ENCODE measurements at places on chromosomes 2 and 18.

DNA sequence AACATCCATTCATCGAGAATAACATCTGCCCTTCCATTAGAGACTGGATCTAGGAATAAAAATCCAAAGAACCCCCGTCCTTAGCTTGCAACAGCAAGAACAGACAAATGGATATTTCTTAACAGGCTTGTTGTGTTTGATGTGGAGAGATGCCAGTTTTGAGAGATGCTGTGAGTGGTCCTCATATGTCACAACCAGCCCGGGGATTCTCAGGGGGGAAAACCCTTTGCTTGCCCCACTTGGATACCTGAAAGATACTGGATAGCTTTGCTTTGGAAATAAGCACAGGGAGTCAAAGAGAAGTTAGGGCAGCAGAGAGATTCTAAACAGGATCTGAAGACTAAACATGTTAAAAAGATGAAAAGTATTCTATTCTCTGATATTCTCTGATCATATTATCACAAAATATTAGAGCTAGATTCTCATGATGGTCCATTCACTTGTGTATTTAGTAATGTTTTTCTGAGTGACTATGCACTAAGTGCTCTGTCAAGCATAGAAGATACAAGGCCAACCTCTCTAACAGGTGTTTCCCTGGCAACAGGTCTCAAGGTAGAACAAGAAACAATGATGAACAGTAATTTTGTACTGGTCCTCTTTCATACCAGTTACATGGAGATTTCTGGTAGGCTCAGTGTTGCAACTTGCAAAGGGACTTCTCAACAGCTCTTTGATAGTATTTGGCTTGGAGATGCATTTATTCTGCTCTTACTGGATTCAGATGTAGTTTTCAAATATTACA is 348.2 kb downstream of the MYCN start:
- DNase-seq, result no peak

DNA sequence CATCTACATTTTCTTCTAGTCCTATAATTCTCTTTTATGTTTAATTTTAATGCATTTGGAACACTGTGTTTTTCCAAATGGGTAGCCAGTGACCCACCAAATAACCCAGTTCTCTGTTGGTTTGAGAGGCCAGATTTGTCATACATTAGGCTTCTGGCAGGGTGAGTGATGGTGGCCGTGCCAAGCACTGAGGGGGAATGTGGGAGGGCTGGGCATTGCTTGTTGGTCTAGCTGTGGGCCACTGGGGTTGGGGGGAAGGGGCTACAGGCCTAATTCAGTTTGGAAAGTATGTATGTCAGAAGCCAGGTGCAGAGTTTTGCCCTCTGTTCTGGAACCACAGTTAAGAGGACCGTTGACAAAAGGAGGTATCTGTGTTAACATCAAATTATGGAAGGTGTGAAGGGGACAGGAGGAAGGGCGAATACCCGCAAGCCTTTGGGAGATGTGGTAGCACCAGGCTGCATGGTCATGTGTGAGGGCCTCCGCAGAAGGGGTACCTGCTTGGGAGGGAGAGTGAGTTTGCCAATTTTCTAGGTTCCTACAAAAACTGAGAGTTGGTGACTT is 38.1 kb upstream of the SCLY start:
- DNase-seq, result no peak

GRCh38 chr2:43142921-43143438 is 83.4 kb downstream of the ZFP36L2 start:
- no peak for DNase-seq

GRCh38 chr2:191818725-191819350 is 28.1 kb downstream of the CAVIN2 start:
- no peak for DNase-seq

DNA sequence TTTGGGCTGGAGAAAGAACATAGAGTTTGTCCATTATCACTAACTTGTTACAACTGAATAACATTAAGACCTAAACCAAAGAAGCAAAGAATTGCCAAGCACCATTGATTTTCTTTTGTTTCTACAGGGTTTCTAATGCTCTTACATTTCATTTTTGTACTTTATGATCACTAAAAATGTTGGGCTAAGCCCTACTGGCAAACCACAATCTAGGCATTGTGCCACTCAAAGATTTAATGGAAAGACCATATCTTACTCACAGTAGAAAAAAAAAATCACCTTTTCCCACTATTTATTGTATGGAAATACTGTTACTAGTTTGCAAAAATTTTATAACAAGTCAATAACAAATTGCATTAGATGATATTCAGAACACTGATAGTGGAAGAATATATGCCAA is 447.4 kb upstream of the PKDCC start:
- no peak for DNase-seq

- DNase-seq, result no peak
Observed at GRCh38 chr2:48200620-48201293, 294.5 kb upstream of the FBXO11 start.

DNA sequence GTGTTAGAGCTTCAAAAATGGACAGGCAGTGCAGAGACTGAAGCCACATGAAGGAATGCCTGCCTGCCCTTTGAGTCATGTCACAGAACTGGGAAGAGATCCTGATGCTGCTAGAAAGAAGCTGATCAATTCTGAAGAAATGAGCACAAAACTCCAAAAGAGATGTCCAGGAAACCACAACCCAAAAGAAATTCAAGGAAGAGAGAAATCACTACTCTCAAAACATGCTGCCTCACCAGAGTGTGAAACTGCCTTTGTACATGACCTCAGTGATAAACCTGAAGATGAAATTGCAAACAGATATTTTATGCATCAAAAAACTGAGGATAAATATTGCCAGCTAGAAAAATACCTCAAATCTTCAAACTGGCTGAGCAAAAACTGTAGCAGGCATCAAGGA is 20.5 kb downstream of the USP40 start:
- DNase-seq, result no peak

DNA sequence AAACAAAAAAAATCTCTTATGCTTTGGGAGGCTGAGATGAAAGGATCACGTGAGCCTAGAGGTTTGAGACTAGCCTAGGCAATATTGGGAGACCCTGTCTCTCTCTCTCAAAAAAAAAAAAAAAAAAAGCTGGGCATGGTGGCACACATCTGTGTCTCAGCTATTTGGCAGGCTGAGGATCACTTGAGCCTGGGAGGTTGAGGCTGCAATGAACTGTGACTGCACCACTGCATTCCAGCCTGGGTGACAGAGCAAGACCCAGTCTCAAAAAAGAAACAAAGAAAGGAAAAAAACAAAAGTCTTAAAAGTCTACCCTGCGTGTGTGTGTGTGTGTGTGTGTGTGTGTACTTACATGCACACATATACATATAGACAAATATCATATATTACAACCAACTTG is 25.3 kb upstream of the OR6B3 start:
- no peak for DNase-seq

DNA sequence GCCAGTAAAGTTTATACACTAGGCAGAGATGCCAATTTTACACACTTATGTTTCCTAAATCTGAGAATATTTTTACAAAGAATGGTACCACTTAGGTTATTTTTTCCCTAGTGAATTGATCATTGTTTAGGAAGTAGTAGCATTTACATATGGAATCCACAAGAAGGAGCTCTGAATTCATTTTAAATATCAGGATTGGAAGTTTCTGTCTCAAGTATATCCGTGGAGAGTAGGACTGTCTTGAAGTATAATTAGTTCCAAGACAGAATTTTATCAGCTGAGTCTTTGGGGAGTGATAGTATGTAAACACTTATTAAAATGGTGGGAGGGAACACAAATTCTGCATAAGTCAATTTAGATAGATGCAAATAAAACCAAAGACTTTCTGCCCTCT is 82.3 kb upstream of the FAM98A start:
- no peak for DNase-seq

- no peak for DNase-seq
Observed at GRCh38 chr2:241232736-241233575, 44.5 kb downstream of the ANO7 start.

- DNase-seq, result no peak
Observed at GRCh38 chr18:58263055-58263957, 219.3 kb downstream of the NEDD4L start.

Data from stimulated activated CD4-positive, alpha-beta T cell treated with anti-CD3 and anti-CD28 coated beads, TNF-alpha, amount 100 ng/mL, for 1 hour (primary cell).